ENCODE measurements at places on chromosomes 3 and 15.

DNA sequence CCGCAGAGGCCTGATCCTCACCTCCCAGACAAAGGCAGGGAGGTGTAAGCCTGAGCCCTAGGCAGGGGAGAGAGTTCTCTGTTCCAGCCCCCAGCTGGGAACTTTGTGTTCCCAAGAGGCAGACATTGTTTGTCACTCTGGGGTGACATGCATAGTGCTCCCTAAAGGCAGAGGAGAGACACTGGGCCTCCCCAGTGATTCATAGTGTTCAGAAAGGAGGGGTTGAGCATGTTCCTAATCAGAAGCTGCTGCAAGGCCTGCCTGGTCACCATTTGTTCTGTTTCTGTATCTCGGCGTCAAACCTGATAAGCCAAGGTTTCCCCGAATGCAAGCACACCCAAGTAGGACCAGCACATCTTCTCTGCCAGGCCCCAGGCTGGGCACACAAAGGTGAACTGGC is 24.0 kb upstream of the SLC6A6 start:
- no peak for DNase-seq

- no peak for DNase-seq
These were observed 159.2 kb downstream of the TPRG1 start for GRCh38 chr3:189331002-189331418.

- no peak for DNase-seq
These were observed 182.8 kb upstream of the NR2E3 start for GRCh38 chr15:71627604-71628003.

DNA sequence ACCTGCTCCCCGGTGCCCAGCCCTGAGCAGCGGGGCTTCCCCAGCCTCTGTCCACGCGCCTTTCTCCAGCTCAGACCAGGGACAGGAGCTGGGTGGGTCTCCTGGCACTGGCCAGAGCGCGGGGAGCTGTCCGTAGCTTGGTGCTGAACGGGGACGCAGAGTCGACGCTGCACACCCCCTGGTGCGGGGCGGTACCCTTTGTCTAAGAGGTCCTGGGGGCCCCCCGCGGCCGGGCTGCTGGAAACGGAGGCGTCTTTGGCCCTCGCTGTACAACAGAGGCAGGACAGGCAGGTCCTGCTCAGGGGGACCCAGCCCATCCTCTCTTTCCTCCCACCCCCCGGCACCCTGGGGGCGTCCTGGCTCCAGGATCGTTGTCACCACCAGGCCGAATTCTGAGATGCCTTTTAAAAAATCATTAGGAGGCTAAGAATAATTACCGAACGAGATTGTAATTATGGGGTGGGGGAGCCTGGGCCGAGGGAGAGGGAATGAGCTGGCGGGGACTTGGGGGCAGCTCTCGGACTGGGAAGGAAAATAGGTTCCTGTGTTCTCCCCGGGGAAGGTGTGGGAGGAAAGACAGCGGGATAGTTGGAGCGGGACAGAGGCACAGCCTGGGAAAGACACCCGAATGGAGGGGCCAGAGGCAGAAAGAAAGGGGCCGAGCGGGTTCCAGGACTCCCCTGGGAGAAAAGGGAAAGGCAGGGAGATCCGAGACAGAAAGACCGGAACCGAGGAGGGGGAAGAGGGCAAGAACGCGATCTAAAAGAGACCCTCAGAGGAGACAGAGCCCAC is 4.1 kb upstream of the SKOR1 start:
- DNase-seq = no peak

DNA sequence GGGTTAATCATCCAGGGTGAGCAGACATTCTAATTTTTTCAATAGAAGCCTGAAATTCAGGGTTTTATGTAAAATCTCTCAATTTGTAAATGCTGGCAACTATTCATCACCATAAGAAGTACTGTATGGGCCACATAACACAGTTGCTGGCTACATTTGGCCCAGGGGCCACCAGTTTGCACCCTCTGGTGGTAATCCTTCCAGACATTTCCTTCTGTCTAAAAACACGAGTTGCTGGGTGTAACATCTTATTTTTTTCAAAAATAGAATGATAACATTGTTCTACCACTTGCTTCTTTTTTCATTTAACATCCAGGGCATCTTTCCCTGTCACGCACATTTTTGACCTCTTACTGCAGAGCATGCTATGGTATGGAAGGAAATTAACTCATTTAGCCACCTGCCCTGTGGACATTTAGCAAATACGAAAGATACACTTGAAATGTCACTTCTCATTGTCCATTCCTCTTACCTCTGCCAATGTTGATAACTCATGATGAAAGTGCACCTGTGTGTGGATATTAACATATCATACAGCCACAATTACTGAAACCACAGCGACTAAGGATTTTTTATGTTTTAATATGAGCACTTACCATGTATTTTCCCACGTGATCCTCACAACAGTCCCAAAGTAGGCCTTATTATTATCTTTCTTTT is 117.5 kb upstream of the ARHGEF3 start:
- peak; percentile 40 for DNase-seq

DNA sequence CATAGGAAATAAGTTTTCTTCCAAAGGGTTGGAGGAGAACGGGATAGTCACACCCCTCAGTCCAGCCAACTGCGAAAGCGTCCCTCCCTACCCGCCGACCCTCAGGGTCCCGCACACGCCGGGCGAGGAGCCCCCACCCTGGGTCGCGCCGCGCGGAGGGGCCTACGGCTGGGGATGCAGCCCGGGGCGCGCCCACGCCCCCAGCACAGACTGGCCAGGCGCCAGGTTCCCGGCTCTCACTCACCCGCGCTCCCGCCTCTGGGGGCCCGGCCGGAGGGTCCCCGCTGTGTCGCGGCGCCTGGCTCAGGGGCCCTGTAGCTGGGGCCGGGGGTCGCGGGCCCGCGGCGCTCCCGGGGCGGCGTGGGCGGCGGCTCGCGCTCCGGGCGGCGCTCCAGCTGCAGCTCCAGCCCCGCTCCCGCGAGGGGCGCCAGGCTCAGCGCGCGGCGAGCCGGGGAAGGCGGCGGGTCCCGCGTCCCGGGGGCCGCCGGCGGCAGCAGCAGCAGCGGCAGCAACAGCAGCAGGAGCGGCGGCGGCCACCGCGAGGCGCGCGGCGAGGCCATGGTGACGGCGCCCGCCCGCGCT is 375 bp downstream of the HEG1 start:
- no peak for DNase-seq

DNA sequence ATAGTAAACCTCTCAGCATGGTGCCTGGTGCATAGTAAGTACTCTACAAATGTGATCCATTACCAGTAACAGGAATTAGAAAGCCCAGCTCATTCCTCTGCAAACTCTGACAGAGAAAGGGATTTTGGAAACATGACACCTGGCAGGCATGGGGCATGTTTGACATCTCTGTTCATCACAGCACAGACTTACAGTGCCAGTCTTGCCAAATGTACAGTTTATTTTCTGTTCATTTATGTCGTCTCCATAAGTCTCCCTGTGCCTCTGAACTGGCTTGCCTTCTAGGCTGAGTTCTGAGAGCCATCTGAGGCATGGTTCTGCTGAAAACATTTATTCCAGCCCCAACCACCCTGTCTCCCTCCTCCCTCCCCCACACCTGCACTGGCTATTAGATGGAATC is 67.0 kb upstream of the CTDSPL start:
- no peak for DNase-seq
